Stimulated activated CD8-positive, alpha-beta memory T cell treated with anti-CD3 and anti-CD28 coated beads, Interleukin-12 subunit alpha, Interleukin-12 subunit beta, amount 100 ng/mL, for 1 hour (primary cell): ENCODE measurements at places on chromosomes 12 and 14.

- DNase-seq, result no peak
These were observed 538.2 kb upstream of the TBX3 start for GRCh38 chr12:115222220-115222619.

GRCh38 chr12:108318472-108319275 lies 20.4 kb downstream of the CMKLR1 start:
- DNase-seq, result no peak

DNA sequence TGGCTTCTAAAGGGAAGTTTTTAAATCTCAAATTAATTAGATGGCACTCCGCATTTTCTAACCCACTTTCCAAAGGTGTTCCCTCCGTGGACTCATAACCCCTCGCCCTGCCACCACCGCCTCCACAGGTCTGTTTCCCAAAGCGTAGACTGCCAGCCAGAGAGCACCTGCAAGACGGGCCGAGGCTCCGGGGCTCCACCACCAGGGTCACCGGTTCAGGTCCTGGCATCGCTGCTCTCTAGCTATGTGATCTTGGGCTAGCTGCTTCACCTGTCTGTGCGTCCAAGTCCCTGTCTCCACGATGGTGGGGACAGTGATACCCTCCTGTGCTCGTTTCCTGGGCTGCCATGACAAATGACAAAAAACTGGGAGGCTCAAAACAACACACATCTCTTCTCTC lies 11.5 kb downstream of the RIMBP2 start:
- DNase-seq, result no peak

- no peak for DNase-seq
These were observed 129.6 kb downstream of the PAPOLA start for GRCh38 chr14:96631621-96632362.

GRCh38 chr14:75825147-75825592 lies 156.6 kb downstream of the TGFB3 start:
- no peak for DNase-seq

GRCh38 chr14:87898301-87898700 lies 94.7 kb downstream of the GALC start:
- DNase-seq, result no peak

- DNase-seq, result no peak
These were observed 74.1 kb downstream of the ZNF664 start for GRCh38 chr12:124047045-124047566.

GRCh38 chr12:24833513-24833912 lies 115.4 kb downstream of the BCAT1 start:
- no peak for DNase-seq

DNA sequence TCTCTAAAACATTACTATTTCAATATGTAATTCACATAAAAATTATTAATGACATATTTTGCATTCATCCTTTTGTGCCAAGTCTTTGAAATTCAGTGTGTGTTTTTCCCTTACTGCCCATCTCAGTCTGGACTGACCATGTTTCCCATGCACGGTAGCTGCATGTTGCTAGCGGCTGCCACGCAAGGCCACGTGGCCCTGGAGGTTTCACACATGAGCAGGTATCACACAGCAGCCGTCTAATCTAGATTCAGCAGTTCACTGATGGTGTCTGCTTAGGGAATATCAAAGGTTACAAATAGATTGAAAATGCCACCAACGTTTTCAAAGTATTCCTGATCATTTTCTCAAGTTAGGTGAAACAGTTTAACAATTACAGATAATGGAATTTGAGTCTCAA lies 234.8 kb upstream of the FKBP4 start:
- DNase-seq, result no peak

- no peak for DNase-seq
These were observed 41.9 kb downstream of the TMEM132D start for GRCh38 chr12:129861951-129862350.

DNA sequence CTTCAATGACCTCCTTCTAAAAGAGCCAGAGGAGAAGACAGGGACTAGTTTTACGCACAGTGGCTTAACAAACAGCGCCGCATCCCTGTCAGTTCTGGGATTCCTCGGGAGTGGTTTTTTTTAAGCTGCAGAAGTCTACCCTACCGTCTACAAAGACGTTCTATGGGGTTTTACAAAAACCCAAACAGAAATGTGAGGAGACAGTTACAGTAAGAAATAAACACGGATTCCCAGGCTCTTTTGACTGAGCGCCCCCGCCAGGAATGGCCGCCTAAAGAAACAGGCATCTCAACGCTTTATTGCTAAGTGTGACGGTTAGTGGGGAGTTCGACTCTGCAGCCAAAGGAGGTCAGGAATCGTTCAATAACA lies 484 bp downstream of the ALKBH1 start:
- no peak for DNase-seq

GRCh38 chr14:71539650-71540285 lies 392.5 kb upstream of the RGS6 start:
- no peak for DNase-seq
